ENCODE measurements at places on chromosomes 13 and 19. TPM values are rescaled to one million over a fixed set of nuclear protein-coding genes. Genes with fewer than 3 reads are reported as not detected.

- peak; percentile 13 for DNase-seq
Observed at GRCh38 chr13:33611121-33611805, 206.7 kb upstream of the RFC3 start.

GRCh38 chr13:111911121-111911720 is 155.7 kb upstream of the SOX1 start:
- DNase-seq, result no peak

DNA sequence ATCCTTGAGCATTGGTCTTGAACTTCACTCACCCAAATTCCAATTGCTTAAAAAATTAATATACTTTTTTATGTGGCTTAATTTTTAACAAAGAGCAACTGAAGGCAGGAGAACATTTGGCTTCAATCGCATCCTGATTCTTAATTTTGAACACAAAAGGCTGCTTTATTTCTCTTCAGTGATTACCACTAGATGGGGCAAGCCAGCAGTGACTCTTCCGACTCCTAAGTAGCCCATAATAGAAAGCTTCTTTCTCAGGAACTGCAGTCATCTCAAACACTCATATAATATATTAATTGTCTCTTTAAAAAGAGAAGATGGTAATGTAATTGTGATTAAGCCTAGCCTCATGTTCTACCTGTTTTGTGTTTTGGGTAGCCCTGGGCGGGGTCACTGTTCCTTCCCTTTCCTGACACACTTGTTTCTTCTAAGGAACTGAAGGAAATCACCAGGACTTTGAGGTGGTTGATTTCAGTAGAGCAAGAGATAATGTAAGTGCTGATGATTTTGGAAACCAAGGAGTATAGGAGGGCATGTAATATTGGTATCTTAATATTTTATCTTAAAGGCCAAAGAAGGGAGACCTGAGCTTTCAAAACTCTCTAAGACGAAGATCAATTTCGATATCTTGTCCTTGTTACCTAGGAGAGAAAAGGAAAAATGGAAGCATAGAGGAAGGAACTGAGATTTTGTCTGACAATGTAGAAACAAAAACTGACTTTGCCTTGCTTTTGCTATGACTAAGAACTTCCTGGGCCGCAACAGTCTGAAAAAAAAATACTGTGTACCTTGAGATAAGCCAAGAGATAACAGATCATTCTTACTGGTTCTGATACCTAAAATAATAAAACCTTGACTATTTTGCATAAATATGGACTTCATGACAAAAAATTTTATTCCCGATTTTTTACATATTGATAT is 73.1 kb downstream of the TNFSF13B start:
- peak; percentile 15 for DNase-seq

GIPC3 gene
- total RNA-seq, result not detected

GRCh38 chr13:20441056-20441455 is 84.6 kb downstream of the CRYL1 start:
- DNase-seq, result no peak

Measured in M059J (cell line).